Vein endothelial cell (primary cell): ENCODE measurements at places on chromosomes 13 and 19. TPM values are rescaled to one million over a fixed set of nuclear protein-coding genes. Genes with fewer than 3 reads are reported as not detected.

Gene CLIP3
- total RNA-seq = 4.0 and 5.6 TPM in 2 replicates

Gene PSG2
- total RNA-seq = not detected in 2 replicates

Gene CGB7
- total RNA-seq = 0.10 TPM in 1 of 2 replicates, not detected in the other

Gene ZSCAN4
- total RNA-seq = under 0.01 and 0.10 TPM in 2 replicates

Gene MCEMP1
- not detected in 2 replicates for total RNA-seq

Gene KANK3
- 31.8 and 76.4 TPM in 2 replicates for total RNA-seq

Gene PCDH20
- total RNA-seq = not detected in 2 replicates

Gene NOSIP
- 171 and 222 TPM in 2 replicates for total RNA-seq
